Glutamatergic neuron (in vitro differentiated cells): ENCODE measurements at places on chromosomes 12 and 14.

- DNase-seq, result no peak
Observed at GRCh38 chr14:95389471-95390011, 69.8 kb upstream of the CLMN start.

DNA sequence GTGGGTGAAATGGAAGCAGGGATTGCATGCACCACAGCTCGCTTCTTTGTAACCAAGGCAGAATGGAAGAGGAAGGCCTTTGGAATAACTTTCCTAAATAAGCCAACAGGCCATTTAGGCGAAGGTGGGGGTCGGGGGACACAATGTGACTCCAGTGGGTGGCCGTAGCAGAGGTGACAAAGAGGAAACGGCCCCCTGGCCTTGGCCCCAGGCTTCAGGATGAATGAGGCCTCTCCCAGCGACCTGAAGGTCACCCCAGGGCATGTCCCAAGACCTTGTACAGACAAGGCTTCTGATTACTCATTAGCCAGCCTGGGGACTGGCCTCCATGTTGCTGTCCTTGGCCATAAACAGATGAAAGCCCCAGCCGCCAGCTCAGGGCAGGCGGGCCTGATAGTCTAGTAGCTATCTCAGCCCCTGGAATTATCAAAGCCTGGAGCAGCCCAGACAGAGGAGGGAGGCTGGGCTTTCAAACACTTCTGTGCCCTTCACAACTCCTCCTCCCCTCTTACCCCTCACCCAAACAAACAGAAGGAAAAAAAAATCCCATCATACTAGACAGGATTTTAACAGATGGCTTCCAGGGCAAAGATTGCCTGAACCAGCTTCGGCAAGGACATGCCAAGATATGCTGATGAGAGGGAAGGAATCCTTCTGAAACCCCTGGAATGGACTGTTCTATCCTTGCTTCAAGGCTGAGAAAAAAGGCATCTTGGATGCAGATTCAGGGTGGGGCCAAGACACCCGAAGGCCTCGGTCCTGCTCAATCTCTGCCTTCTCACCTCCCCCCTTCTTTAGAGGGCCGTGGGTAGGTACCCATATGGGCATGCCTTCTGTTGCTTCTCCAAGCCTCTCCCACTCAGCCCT, 142.3 kb upstream of the PARP11 start:
- DNase-seq, result no peak

DNA sequence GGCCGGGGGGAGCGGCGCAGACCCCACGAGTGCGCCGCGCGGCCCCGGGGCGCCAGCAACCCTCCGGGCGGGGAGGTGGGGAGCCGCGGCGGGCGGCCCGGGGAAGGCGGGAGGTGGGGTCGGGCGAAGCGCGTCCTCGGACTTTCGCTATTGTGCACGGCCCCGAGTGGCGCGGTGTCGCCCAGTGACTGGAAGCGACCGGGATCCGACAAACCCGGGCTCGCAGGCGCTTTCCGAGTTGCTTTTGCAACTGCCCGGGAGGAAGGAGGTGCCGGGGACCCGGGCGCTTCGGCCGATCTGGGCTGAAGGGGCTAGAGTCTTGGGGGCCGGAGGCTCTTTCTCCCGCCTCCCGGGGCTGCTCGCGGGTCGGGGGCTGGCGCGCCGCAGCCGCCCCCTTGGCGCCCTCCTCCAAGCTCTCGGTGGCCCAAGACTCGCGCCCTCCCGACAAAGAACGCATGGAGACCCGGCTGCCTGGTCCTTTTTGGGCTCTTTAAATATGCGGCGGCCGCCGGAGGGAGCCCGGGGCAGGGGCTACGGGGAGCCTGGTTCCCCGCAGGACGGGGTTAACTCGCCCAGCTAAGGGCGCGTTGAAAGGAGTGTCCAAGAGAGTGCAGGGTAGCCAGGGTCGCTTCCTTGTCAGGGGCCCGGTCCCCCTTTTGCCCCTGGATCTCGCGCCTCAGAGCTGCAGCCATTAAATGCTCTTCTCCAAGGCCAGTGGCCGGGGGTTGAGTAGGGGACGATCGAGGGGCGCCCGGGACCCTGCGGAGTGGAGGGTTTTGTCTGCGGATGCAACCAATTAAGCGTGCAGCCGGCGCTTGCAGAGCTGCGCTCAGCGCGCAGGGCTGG, 1.4 kb downstream of the HMGA2 start:
- peak; percentile 65 for DNase-seq

GRCh38 chr14:92164958-92165357, 43.2 kb downstream of the CPSF2 start:
- no peak for DNase-seq

- DNase-seq, result no peak
Observed at GRCh38 chr14:100402631-100403030, 79.5 kb downstream of the SLC25A47 start.

DNA sequence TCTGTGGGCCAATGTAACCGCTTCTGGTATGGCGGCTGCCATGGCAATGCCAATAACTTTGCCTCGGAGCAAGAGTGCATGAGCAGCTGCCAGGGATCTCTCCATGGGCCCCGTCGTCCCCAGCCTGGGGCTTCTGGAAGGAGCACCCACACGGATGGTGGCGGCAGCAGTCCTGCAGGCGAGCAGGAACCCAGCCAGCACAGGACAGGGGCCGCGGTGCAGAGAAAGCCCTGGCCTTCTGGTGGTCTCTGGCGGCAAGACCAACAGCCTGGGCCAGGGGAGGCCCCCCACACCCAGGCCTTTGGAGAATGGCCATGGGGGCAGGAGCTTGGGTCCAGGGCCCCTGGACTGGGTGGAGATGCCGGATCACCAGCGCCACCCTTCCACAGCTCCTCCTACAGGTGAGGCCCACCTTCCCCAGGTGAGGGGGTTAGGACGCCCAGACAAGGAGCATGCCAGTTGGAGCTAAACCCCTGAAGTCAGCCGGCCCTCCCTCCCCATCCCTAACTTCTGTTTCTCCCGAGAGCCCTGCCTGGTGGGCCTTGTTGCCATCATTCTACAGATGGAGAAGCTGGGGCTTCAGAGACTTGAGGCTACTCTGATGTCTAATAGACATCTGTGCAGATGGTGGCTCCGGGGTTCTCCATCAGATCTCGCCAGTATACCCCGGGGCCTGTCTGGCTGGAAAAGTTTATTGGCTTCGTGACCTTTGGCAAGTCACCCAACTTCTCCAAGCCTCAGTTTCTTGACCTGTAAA, 25.3 kb downstream of the PAPLN start:
- DNase-seq, result no peak

DNA sequence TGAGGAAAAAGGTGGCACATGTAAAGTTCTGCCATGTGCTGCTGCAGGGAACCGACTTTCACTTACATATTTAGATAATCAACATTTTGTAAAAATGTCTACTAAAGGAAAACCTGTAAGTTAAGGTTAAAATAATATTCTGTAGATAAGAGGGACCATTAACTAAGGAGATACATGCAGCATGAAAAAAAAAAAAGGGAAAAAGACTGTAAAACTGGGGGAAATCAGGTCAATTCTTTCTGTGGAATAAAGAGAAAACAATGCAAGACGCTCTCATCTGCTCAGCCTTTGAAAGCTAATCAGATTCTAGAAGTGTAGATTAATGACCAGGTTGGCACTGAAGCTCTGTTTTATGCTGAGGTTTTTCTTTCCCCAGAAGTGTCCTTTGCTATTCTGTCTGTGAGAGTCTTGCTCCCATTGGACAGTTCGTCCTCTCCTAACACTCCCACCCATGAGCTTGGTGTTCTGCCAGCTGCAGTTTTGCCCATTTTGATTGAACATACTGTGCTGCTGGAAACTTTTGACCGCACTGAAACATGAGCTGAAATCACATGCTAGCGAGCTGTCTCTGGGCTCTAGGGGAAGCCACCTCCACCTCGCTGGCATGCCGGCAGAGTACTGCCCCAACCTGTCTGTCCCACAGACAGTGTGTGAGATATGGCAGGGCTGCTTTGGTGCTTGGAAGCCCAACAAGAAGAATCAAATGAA, 39.7 kb downstream of the PPTC7 start:
- no peak for DNase-seq

GRCh38 chr14:38567703-38568102, 311.8 kb upstream of the CLEC14A start:
- no peak for DNase-seq

- DNase-seq, result no peak
Observed at GRCh38 chr14:58401587-58401986, 5.9 kb downstream of the TOMM20L start.

DNA sequence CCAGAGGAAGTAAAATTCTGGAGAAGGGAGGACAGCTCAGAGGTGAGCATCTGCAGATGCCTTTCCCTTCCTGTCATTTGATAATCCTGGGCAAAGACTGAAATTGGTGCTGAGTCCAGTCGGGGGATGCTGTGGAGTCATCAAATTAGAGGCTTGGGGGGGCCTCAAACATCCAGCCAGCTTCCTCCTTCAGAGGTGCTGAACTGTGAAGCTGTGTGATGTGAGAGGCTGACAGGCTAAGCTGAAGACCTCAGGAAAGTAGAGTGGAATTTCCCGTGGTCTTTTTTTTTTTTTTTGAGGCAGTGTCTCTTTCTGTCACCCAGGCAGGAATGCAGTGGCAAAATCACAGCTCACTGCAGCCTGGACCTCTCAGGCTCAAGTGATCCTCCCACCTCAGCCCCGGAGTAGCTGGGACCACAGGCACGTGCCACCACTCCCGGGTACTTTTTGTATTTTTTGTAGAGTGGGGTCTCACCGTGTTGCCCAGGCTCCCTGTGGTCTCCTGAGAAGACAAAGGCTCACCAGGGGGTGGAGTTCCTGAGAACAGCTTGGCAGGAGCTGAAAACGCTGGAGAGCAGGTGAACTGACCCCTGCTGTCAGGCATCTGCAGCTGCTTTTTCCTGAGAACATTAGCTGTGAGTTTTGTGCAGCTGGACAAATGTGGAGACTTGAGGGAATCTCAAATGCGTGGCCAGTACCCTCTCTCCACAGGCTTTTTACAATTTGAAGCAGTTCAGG, 6.1 kb upstream of the TCL1B start:
- DNase-seq, result no peak

GRCh38 chr14:43204816-43205215, 1302.3 kb downstream of the FSCB start:
- DNase-seq, result no peak

DNA sequence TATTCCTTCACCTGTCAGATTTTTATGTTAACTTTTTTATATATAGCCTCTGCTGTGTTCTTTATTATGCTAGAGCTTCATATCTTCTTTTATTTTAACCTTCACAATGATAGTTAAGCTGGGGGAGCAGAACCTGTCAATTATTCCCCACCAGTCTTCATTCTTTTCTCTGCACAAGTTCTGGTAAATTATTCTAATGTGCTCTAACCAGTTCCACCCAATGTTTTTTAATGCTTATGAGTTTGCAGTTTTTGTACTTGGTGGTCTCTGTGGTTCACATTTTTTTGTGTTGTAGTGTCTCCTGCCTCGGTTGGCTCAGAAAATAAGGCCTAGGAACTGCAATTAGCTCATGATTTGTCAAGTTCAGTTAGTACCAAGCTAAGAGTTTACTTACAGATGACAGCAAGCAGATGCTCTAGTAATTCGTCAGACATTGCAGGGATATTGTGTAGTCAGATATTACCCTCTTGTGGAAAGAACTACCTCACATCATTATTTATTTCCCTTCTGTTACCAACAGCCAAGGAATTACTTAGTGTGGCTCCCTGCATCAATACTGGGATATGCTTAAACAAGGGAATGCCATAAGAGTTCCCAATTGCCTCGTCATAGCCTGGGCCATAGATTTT, 14.5 kb downstream of the DYRK2 start:
- no peak for DNase-seq

GRCh38 chr12:6069437-6070093, 54.9 kb downstream of the VWF start:
- no peak for DNase-seq

- peak; percentile 80 for DNase-seq
Observed at GRCh38 chr14:99946652-99947489, 118.4 kb upstream of the EVL start.

DNA sequence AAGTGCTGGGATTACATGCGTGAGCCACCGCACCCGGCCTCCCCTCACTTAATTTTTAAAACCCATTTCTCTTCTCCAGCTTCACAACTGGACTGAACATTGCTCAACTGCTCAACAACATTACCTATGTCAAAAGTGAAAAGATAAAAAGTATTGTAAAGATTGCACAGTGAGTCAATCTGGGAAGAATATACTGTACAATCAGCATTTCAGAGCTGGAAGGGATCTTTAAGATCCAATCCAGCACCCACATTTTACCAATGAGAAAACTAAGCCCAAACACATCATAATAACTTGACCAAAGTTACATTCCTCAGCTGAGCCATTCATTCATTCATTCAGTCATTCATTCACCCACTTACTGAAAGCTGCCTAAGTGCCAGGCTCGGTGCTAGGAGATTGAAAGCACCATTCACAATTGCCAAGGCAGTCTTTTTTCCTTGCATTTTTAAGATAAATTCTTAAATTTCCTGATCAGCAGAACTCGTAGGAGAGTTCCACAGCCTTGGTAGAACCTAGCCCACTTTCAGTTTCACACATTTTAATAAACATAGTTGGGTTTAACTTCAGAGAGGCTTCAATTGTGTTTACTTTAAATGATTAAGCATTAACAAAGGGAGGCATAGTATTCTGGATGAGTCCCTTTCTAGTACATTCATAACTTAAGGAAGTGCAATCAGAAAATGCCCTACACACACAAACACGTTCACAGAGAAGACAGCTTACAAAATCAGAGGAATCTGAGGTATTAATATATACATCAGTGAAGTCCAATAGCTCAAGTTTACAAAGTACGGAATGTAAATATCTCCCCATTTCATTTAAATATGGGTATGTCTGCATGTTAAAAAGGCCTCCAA, 3.0 kb downstream of the GALNT4 start:
- no peak for DNase-seq
